ENCODE measurements at places on chromosomes 3 and 15. TPM values are rescaled to one million over a fixed set of nuclear protein-coding genes. Genes with fewer than 3 reads are reported as not detected.

Gene BTLA
- 27.1 TPM for total RNA-seq

DNA sequence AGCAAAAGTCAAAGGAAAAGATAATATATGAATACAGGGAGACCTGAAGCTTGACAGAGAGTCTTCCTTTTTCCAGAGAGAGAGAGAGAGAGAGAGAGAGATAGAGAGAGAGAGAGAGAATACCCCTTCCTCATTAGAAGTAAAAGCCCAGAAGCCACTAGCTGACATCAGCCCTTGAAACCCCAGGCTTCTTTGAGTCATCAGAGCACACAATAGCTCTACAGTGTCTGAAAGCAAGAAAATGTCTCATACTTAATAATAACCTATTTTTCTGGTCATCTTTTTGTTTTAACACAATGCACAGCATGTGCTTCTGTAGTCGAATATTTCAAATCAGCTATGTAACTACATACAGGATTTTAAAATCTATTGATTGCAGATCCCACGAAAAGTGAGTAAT, 109.2 kb upstream of the NANOGP8 start:
- H3K36me3 ChIP-seq, result no peaks in the 10 kb centered on the region
- H3K4me1 ChIP-seq, result no peaks in the 10 kb centered on the region
- DNase-seq, result no peak
- no peaks in the 10 kb centered on the region for H3K27me3 ChIP-seq

- no peaks in the 10 kb centered on the region for H3K27me3 ChIP-seq
- no peak overlapping the region for H3K4me3 ChIP-seq
- no peaks in the 10 kb centered on the region for H3K4me1 ChIP-seq
Observed at GRCh38 chr15:71275566-71276335, 160.5 kb downstream of the THSD4 start.

DNA sequence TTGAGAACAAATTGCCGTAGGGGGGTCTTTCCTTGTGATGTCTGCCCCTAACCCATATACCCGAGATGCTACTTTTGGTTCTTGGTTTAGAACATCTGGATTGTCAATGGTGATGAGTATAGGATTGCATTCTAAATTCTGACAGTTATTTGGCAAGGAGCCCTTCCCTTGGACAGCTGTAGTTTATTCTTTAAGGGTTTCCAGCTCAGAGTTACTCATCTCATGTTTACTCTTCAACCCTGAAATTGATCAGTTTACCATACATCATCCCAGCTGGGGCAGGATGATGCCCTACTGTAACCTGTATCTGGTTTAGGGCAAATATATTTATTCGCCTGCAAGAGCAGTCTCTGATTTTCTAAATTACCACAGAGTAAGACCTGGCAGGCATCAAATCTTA, 85.7 kb upstream of the XCR1 start:
- DNase-seq, result no peak
- peaks cover 65% of the 10 kb centered on the region for H3K4me1 ChIP-seq
- no peaks in the 10 kb centered on the region for H3K27me3 ChIP-seq
